ENCODE measurements at places on chromosomes 6 and 20.
A peak's percentile ranks its signal among the peaks of the same experiment; 100 is the strongest.

DNA sequence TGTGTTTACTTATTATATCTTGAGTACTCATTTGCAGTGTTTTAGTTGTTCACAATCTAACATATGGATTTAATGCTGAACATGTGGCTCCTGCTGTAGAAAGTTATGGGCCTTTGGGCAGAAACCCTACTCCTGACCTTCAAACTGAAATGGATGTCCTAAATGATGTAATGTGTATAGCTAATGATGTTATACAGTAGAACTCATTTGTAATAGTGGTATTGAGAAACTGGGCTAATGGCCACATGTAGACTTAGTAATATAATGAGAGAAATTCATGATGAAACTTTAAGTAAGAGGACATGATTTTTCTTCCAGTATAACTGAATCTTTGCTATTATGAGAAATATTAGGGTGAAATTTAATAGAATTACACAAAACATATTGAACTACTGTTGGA lies 121.3 kb upstream of the PTPRK start:
- no peak for DNase-seq

DNA sequence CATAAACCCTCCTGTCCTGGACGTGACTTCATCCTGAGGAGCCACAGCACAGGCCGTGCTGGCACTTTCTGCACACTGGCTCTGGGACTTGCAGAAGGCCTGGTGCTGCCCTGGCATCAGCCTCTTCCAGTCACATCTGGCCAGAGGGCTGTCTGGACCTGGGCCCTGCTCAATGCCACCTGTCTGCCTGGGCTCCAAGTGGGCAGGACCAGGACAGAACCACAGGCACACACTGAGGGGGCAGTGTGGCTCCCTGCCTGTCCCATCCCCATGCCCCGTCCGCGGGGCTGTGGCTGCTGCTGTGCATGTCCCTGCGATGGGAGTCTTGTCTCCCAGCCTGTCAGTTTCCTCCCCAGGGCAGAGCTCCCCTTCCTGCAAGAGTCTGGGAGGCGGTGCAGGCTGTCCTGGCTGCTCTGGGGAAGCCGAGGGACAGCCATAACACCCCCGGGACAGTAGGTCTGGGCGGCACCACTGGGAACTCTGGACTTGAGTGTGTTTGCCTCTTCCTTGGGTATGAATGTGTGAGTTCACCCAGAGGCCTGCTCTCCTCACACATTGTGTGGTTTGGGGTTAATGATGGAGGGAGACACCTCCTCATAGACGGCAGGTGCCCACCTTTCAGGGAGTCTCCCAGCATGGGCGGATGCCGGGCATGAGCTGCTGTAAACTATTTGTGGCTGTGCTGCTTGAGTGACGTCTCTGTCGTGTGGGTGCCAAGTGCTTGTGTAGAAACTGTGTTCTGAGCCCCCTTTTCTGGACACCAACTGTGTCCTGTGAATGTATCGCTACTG lies 22.0 kb upstream of the PYGB start:
- no peak for DNase-seq

GRCh38 chr6:4906293-4907276 lies 97.3 kb downstream of the RPP40 start:
- no peak for DNase-seq

DNA sequence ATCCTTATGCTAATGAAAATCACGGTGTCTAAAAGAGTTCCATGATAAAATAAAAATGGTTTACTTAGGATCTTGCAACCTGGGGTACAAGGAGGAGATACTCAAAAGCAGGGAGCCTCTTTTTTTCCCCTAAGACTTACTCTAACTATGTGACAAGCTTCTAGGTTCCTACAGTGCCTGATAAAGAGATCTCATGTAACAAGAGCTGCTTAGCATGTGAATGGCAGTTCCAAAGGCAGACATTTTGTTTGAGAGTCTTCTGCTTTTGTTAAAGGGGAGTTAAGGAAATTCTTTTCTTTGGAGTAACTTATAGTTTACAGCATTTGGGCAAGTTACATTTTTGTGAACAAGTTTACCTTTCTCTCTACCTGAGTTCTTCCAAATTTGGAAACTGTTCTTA lies 945.8 kb upstream of the ADGRB3 start:
- DNase-seq = no peak

- DNase-seq = no peak
Observed at GRCh38 chr20:33640287-33640686, 21.8 kb upstream of the C20orf144 start.

GRCh38 chr6:42125663-42126062 lies 16.8 kb downstream of the C6orf132 start:
- DNase-seq = no peak

DNA sequence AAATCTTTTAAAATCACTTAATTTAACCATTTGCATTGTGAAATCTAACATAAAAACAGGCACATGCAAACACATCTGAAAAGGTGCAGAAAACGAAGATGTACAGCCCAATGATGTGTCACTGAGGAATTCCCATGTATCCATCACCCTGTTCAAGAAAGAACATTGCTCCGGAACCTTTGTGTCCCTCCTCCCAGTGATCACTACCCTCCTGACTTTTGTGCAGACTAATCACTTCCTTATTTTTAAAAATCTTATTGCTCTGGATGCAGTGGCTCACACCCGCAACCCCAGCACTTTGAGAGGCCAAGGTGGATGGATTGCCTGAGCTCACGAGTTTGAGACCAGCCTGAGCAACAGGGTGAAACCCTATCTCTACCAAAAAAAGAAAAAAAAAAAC lies 14.6 kb downstream of the GINS1 start:
- no peak for DNase-seq

- no peak for DNase-seq
Observed at GRCh38 chr6:41884957-41885356, 10.2 kb downstream of the USP49 start.

- no peak for DNase-seq
Observed at GRCh38 chr6:91678679-91679446, 1092.0 kb upstream of the MAP3K7 start.

GRCh38 chr6:44388135-44388487 lies 605 bp downstream of the CDC5L start:
- DNase-seq = no peak

DNA sequence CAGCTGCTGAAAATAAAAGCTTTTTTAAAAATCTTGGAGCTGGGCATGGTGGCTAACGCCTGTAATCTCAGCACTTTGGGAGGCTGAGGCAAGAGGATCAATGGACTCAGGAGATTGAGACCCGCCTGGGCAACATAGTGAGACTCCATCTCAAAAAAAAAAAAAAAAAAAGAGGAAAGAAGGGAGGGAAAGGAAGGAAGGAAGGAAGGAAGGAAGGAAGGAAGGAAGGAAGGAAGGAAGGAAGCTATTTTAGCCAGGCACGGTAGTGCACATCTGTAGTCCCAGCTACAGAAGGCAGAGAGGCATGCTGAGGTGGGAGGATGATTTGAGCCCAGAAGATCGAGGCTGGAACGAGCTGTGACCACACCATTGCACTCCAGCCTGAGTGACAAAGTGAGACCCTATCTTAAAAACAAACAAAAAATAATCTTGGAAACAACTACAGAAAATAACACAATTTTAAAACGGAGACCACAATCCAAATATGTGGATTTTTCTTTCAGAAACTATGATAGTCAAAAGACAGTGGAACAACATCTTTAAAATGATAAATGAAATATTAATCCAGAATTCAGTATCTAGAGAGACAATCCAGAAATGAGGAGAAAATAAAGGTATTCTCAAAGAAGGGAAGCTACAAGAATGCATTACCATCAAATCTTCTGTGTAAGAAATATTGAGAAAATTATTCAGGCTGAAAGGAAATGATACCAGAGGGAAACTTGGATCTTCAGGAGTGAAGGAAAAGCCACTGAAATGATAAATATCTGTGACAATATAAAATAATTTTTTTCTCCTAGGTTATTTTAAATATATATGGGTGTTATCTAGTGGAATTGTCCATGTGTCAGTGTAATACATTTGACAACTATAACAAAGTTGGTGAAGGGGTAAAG lies 182.0 kb downstream of the GPX5 start:
- no peak for DNase-seq

- no peak for DNase-seq
Observed at GRCh38 chr6:10315658-10316372, 99.1 kb downstream of the TFAP2A start.

DNA sequence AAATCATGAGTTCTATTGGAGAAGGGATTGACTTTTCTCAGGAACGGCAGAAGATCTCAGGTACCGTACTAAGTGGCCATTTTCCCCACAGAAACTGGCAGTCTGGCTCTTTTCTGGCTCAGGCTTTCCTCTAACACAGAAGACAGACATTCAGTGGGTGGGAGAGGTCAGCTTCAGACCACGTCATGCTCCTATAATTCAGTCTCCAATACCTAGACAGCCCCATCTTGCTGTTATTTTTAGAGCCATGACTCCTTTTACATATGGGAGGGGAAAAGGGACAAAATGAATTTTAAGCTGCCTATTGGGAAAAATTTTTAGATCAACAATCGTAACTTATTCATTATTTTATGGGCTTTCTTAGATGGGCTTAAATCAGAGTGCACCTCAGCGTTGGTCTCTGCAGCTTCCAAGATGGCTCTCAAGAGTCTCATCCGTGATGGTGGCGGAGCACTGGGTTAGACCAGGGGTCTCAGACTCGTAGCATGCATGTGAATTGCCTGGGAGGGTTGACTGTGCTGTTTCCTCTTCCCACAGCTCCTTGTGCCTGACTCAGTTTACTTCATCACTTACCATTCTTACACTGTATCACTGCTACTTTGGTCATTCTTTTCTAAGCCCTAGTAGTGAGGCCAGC lies 86.9 kb downstream of the TCP11 start:
- DNase-seq = no peak

- no peak for DNase-seq
Observed at GRCh38 chr6:130615816-130616215, 211.4 kb upstream of the SMLR1 start.

GRCh38 chr6:88650029-88650619 lies 313.3 kb downstream of the RNGTT start:
- no peak for DNase-seq

- no peak for DNase-seq
Observed at GRCh38 chr6:45813943-45814342, 201.7 kb downstream of the CLIC5 start.

DNA sequence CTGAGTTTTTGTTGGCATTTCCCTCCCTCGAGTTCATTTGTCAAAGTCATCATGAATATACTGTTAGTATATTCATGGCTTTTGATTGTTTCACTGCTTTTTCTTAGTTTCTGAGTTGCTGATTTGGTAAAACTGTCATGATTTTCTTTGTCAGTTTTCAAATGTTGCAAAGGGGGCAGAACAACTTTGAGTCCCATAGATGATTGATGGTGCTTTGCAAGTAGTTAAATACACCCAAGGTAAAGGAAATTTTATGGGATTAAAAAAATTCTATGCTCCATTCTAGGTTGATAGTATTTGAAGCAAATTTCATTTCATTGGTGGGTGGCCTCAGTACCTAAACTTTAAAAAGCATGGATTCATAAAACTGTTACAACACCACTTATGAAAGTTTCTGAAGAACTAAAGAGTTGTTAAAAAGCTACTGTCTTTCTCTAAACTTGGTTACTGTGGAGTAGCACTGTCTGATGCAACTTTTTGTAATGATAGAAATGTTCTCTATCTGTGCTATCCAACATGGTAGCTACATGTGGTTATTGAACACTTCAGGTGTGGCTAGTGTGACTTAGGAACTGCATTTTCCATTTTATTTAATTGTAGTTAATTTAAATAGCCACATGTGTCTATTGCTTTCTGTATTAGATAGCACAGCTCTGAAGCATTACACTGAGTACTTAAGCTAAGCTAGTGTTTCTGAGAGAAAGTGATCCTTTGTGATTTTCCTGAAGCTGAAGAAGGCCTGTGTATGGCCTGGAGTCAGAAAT lies 153.6 kb downstream of the ZFAND3 start:
- DNase-seq = no peak

GRCh38 chr6:3181105-3181504 lies 23.8 kb upstream of the TUBB2A start:
- DNase-seq = no peak

GRCh38 chr20:20292472-20292871 lies 75.4 kb upstream of the INSM1 start:
- DNase-seq = no peak

GRCh38 chr6:10520468-10520867 lies 683 bp upstream of the GCNT2 start:
- no peak for DNase-seq

GRCh38 chr20:46070215-46070900 lies 19.4 kb downstream of the NCOA5 start:
- no peak for DNase-seq

- no peak for DNase-seq
Observed at GRCh38 chr6:159313018-159313417, 143.8 kb downstream of the FNDC1 start.

DNA sequence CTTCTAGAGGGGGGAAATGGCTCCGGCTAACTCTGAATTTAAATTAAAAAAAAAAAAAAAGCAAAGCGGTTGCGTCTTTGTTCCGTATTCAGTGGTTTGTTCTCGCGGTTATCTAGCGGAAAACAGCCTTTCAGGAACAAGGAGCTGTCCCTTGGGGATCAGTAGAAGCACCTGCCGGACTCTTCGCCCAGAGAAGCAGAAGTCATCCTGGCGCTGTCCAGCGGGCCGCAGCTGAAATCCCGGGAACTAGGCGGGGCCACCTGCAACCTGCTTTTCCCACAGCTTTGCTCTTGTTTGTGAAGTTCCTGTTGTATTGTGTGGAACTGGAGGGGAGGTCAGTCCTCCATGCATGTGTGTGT lies 43.9 kb upstream of the GJE1 start:
- no peak for DNase-seq

DNA sequence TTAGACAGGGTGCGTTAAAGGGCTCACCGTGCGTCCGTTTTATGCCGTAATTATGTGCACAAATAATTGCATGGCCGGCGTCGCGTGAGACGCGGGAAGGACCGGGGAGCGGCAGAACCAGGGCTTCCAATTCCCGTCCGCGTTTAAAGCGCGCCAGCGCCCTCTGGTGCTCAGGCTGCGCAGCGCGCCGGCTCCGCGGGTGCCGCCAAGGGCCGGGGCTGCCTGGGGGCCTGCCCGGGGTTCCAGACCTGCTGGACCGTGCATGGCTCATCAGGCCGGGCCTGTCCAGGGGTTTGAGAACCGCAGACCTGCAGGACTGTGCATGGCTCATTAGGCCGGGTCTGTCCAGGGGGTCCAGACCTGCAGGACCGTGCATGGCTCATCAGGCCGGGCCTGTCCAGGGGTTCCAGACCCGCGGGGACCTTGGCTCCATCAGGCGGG lies 369.0 kb downstream of the THBS2 start:
- peak; percentile 78 for DNase-seq
